ENCODE measurements at places on chromosomes 5 and 9.

DNA sequence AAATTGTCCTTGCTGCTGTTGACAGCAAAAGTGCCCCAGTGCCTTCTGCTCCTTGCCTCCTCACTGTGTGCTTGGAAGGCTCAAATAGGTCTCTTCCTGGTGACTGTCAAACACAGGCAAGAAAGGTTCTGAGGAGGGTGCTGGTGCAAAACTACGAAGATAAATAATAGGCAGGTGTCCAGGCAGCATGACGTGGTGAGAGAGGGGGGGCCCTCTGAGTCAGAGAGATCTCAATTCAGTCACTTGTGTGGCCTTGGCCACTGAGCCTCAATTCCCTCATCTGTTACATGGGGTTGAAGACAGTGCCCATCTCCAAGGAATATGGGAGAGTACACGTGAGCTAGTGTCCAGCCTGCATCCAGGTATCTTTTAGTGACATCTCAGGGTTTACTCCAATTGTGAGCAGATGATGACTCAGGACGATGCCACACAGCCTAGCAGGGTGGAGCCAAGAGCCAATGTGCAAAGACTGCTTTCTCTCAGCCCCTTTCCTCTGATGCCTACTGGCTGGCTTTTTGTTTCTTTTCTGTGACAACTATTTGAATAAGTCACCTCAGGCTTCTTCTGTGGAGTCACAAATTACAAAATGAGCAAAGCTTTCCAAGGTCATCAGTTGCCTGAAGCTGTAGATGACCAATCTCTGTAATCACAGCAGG is 29.7 kb upstream of the SMIM32 start:
- no peak for DNase-seq

GRCh38 chr5:15604986-15605385 is 105.0 kb downstream of the FBXL7 start:
- DNase-seq, result no peak

DNA sequence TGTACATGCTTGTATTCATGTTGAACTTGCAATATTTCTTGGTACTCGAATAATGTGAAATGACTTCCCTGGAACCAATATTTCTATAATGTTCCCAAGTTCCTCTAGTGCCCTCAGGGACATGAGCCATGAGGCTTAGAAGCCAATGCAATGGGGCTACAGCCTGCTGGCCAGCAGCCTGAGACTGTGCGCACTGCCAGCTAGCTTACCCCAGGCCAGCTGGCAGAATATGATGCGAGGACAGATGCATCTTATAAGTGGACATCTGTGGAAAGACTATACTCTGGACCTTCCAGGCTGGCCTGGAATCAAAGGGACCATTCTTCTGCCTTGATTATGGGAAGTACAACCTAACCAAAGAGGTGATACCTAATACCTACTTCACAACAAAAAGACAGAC is 1862.0 kb upstream of the ACO1 start:
- DNase-seq, result no peak

DNA sequence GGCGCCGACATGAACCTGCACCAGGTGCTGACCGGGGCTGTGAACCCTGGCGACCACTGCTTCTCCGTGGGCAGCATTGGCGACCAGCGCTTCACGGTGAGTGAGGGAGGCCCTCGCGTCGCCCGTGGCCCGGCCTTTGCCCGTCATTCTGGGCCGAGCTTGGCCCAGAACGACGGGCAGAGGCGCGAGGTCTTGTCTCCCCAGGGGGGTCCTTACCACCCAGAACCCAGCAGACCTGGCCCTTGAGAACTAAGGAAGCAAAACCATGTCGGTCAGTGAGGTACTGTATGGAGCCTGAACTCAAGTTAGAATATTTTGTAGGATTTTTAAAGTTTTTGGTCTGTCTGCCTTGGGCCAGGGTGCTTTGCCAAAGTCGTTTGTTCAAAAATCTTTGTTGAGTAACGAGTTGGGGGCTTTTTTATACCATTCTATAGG is 691 bp downstream of the DMXL1 start:
- no peak for DNase-seq

Measured in NCI-H1694 (cell line).